ENCODE measurements at places on chromosomes 6 and 20. TPM values are rescaled to one million over a fixed set of nuclear protein-coding genes. Genes with fewer than 3 reads are reported as not detected.

KHDC1 gene
- 2.7 TPM for total RNA-seq

CYP39A1 gene
- total RNA-seq: 3.0 TPM

CST1 gene
- not detected for total RNA-seq

KCNK5 gene
- total RNA-seq: 0.25 TPM
